ENCODE measurements at places on chromosomes 7 and 10.

GRCh38 chr7:47962262-47962661 is 14.0 kb upstream of the PKD1L1 start:
- H3K36me3 ChIP-seq = peaks cover 49% of the 10 kb centered on the region
- peaks cover 15% of the 10 kb centered on the region for H3K4me1 ChIP-seq
- H3K4me3 ChIP-seq = no peak overlapping the region
- no peak overlapping the region for H3K27ac ChIP-seq
- peaks cover 2% of the 10 kb centered on the region for H3K27me3 ChIP-seq

DNA sequence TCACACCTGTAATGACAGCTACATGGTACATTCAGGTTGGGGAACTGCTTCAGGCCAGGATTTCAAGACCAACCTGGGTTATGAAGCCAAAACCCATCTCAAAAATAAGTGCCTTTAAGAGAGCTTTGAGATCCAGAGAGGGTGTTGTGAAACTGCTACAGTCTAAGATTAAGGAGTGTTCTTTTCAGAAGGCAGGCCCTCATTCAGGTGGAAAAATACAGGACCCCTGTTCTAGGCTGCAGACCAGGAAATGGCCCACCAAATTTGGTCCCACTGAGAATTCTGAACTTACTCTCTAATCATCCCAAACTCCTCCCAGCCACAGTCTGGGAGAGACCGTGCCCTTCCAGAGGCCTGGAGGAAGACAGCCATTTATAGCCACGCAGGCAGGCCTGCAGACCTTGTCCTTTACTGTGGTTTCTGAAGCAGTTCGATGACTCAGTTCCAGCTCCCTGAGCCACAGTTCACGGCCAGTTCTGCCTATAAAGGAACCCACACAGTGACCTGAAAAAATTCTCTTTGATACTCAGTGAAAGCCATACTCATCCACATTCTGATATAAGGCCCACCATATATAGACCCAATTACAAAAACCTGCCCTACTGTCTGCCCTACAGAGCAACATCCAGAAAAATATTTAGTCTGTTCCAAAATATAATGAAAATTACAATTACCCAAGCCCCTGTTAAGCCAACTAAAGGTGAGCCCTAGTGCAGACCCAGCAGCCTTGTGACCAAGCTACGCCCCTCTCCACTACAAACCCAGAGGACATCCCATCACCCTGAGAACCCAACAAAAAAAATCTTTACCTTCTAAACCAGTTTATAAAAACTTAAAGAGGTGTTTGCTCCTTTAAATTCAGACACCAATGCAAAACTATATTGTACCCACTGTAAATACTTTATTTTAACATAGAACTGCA is 21.2 kb downstream of the ZNF680 start:
- DNase-seq = no peak
- H3K4me1 ChIP-seq = peaks cover 42% of the 10 kb centered on the region
- peaks cover 2% of the 10 kb centered on the region for H3K27me3 ChIP-seq
- H3K27ac ChIP-seq = peak overlapping the region; percentile 82

DNA sequence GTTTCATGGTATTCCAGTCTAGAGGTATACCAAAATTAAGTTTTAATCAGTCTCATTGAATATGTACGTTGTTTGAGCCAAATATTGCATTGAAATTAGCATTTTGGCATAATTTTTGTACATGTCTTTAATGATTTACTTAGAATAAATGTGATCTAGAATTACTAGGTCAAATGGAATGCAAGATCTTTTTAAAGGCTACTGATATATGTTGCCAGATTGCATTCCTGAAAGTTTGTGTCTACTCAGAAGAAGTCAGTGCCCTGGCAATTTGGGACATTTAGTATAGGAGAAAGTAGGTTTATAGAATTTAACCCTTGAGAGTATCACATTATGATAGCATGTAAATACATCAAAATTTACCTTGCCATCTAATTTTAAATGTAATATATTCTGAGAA is 32.4 kb downstream of the KMT2E start:
- no peak overlapping the region for H3K4me3 ChIP-seq
- peaks cover 8% of the 10 kb centered on the region for H3K27me3 ChIP-seq
- no peaks in the 10 kb centered on the region for H3K36me3 ChIP-seq
- H3K4me1 ChIP-seq = peaks cover 35% of the 10 kb centered on the region
- no peak for DNase-seq

GRCh38 chr7:157619753-157620525 is 283.1 kb downstream of the DNAJB6 start:
- H3K36me3 ChIP-seq = no peaks in the 10 kb centered on the region
- H3K4me1 ChIP-seq = no peaks in the 10 kb centered on the region
- H3K27ac ChIP-seq = no peak overlapping the region
- peaks cover 14% of the 10 kb centered on the region for H3K27me3 ChIP-seq
- no peak overlapping the region for H3K4me3 ChIP-seq
- DNase-seq = no peak

- DNase-seq = no peak
- no peaks in the 10 kb centered on the region for H3K36me3 ChIP-seq
- H3K27me3 ChIP-seq = peaks cover 4% of the 10 kb centered on the region
- H3K27ac ChIP-seq = no peak overlapping the region
Measured at GRCh38 chr10:120938822-120939221, 87.7 kb downstream of the WDR11 start.

DNA sequence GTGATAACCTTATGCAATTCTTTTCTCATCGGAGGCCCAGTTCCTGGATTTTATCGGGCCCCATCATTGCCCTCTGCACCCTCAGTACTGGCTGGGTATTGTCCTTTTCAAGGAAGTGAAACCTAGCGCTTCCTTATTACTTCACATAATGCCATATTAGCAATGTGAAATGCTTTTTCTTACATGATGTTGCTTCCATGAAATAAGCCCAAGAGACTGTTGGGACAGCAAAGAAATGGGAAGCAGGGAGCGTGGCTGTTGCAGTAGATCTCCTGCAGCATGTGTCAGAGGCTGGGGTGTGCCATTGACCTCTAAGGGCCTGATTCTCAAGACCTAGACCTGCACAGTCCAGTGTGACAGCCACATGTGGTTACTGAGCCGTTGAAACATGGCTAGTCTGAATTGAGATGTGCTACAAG is 8.1 kb downstream of the CHN2 start:
- no peaks in the 10 kb centered on the region for H3K36me3 ChIP-seq
- no peak for DNase-seq
- H3K4me1 ChIP-seq = peaks cover 57% of the 10 kb centered on the region
- H3K27me3 ChIP-seq = no peaks in the 10 kb centered on the region

GRCh38 chr7:127943541-127944521 is 87.4 kb downstream of the LRRC4 start:
- peaks cover 7% of the 10 kb centered on the region for H3K4me1 ChIP-seq
- peaks cover 2% of the 10 kb centered on the region for H3K27me3 ChIP-seq
- no peak for DNase-seq
- H3K4me3 ChIP-seq = no peak overlapping the region

DNA sequence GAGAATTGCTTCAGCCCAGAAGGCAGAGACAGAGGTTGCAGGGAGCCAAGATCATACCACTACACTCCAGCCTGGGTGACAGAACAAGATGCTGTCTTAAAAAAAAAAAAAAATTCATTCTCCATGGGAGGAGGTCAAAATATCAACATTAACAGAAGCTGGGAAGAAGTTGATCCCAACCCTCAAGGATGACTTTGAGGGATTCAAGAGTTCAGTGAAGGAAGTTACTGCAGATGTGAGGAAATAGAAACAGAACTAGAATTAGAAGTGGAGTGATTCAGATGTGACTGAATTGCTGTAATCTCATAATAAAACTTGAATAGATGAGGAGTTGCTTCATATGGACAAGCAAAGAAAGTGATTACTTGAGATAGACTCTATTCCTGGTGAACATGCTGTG is 19.7 kb upstream of the RPEL1 start:
- H3K27ac ChIP-seq = no peak overlapping the region
- H3K36me3 ChIP-seq = peaks cover 6% of the 10 kb centered on the region
- no peak for DNase-seq
- H3K27me3 ChIP-seq = peaks cover 2% of the 10 kb centered on the region
- H3K4me1 ChIP-seq = no peaks in the 10 kb centered on the region

DNA sequence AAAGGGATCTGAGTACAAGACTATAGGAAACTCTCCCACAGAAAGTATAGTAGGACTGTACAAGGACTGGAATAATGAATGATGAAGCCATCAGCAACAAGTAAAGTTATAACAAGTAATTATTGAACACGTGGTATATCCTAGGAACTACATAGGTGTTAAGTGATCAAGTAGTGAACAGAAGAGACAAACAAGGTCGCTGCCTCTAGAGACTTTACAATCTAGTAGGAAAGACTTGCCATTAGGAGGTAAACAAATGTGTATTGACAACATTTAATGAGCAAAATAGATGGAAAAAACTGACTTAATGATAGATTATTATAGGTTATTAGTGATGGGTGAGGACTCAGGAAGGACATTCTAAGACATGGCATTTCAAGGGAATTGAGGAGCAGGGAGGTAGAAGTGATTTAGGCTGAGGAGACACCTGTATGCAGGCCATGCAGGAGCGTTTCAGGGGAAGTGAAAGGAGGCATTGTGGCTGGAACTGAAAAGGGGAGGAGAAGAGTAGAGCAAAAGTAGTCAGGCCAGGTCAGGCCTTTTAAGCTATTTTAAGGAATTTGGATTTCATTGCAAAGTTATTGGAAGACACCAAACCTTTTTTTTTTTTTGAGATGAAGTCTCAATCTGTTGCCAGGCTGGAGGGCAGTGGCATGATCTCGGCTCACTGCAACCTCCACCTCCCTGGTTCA is 8.5 kb upstream of the GLCCI1 start:
- peaks cover 4% of the 10 kb centered on the region for H3K36me3 ChIP-seq
- DNase-seq = no peak
- no peak overlapping the region for H3K27ac ChIP-seq
- peaks cover 2% of the 10 kb centered on the region for H3K27me3 ChIP-seq

GRCh38 chr10:26647602-26648244 is 49.8 kb upstream of the PDSS1 start:
- peaks cover 14% of the 10 kb centered on the region for H3K27me3 ChIP-seq
- no peaks in the 10 kb centered on the region for H3K36me3 ChIP-seq
- DNase-seq = no peak
- no peak overlapping the region for H3K27ac ChIP-seq

GRCh38 chr7:99499371-99499720 is 735 bp downstream of the ZNF394 start:
- H3K36me3 ChIP-seq = peaks cover 23% of the 10 kb centered on the region
- peaks cover 8% of the 10 kb centered on the region for H3K27me3 ChIP-seq
- peak overlapping the region; percentile 98 for H3K4me3 ChIP-seq
- peak overlapping the region; percentile 99 for H3K27ac ChIP-seq

- H3K27ac ChIP-seq = no peak overlapping the region
- no peak overlapping the region for H3K4me3 ChIP-seq
- no peaks in the 10 kb centered on the region for H3K36me3 ChIP-seq
- peaks cover 78% of the 10 kb centered on the region for H3K4me1 ChIP-seq
- H3K27me3 ChIP-seq = no peaks in the 10 kb centered on the region
- DNase-seq = no peak
Measured at GRCh38 chr10:79079490-79080355, 11.0 kb downstream of the ZMIZ1 start.

DNA sequence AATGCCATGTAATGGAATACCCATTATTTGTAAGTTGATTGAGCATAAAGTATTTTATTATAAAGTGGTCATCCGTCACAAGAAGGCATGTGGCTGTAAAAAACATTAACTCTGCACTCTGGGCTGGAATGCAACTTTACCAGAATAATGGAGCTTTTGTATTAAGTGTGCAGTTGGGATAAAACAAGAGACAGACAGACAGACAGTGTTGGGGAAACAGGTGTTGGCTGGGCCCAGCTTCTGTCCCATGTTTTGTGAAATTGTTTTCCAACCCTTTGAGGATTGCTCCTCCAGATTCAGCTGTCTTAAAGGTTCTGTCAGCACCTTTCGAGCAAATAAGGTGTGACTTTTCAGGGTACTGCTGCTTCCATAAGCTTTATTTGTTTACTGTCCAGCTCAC is 67.9 kb upstream of the NFKB2 start:
- H3K4me1 ChIP-seq = peaks cover 12% of the 10 kb centered on the region
- H3K4me3 ChIP-seq = no peak overlapping the region
- H3K27ac ChIP-seq = no peak overlapping the region
- no peak for DNase-seq

- DNase-seq = no peak
- no peak overlapping the region for H3K4me3 ChIP-seq
- H3K27ac ChIP-seq = no peak overlapping the region
- H3K4me1 ChIP-seq = peaks cover 3% of the 10 kb centered on the region
Measured at GRCh38 chr10:16870331-16870730, 53.1 kb upstream of the RSU1 start.

- H3K27ac ChIP-seq = peak within 1 kb of the TSS; percentile 95
- H3K4me3 ChIP-seq = peak within 1 kb of the TSS; percentile 96
- peaks cover 50% of the 10 kb centered on the region for H3K4me1 ChIP-seq
- H3K27me3 ChIP-seq = peaks cover 6% of the 10 kb centered on the region
- peaks cover 10% of the 10 kb centered on the region for H3K36me3 ChIP-seq
Measured at GRCh38 chr7:3043544-3044371, at the start of gene CARD11. Gene CARD11, minus strand, starts transcription at chr7:3043867. Its CDS starts 85,361 bp downstream, at chr7:2958506.

DNA sequence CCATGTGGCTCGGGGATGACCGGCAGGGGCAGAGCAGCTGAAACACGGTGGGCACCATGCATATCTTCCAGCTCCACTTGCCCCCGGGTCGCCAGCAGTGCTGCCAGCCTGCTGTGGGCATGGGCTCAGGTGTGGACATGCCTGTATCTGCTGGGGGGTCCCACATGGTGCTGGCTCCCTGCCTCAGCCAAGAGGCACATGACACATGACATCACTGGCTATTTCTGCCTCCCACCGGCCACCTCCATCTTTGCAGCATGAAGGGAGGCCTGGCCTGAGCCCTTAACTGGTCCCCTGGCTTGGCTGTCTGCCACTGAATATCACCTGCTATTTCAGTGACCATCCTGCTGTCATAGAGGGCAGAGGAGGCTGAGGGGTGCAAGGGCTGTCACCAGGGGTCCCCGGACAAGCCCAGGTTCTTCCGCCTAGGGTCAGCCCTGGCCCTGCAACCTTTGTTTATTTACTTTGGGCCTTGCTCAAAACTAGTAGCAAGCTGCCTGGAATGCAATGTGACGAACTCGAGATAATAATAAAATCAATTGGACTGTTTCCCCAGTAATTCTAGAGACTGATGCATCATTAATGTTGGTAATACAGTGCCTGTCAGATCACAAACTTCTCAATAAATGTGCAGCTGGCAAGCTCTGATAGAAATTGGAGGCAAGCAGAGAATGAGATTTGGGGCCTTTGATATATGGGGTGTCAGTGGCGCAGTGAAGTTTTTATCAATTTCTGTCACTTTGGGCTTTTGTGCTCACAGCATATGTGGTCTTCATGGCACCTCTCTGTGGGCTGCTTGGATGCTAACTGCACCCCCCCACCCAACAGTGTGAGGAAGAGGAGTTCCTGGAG is 28.5 kb downstream of the ZMIZ1 start:
- no peak for DNase-seq
- peaks cover 46% of the 10 kb centered on the region for H3K4me1 ChIP-seq
- no peak overlapping the region for H3K4me3 ChIP-seq
- no peak overlapping the region for H3K27ac ChIP-seq

- peaks cover 26% of the 10 kb centered on the region for H3K4me1 ChIP-seq
- no peaks in the 10 kb centered on the region for H3K36me3 ChIP-seq
- DNase-seq = peak; percentile 85
- H3K27ac ChIP-seq = peak overlapping the region; percentile 97
- H3K27me3 ChIP-seq = peaks cover 12% of the 10 kb centered on the region
Measured at GRCh38 chr10:12448729-12449391, 99.5 kb downstream of the CAMK1D start.
